ENCODE measurements at places on chromosomes 5 and 9. TPM values are rescaled to one million over a fixed set of nuclear protein-coding genes. Genes with fewer than 3 reads are reported as not detected.

GRCh38 chr9:95009459-95009858 lies 283.0 kb downstream of the AOPEP start:
- DNase-seq, result no peak

- no peak for DNase-seq
These were observed 324.1 kb upstream of the KIF2A start for GRCh38 chr5:61981886-61982285.

GRCh38 chr5:178441486-178442270 lies 148.5 kb downstream of the COL23A1 start:
- no peak for DNase-seq

- DNase-seq, result no peak
These were observed 46.0 kb downstream of the CNOT6 start for GRCh38 chr5:180540050-180540694.

GRCh38 chr9:136533775-136534157 lies 12.1 kb downstream of the NOTCH1 start:
- no peak for DNase-seq

DNA sequence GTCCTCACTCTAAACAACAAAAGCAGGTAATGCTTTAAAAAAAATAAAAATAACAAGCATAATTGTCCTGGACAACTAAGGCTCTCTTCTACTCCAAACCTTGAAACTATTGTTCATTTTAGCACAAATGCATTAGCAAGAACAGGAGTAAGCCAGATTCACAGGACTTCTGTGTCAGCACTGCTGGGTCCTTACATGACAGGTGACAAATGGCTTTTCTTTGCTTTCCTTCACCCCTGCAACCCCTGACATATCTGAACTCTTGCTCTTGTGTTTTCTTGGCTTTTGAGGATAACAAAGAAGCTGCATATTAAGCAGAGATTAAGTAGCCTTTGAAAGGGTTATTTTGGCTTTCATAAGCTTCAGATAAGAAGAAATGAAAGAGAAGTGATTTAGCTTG lies 71.1 kb downstream of the ZNF474 start:
- no peak for DNase-seq

- no peak for DNase-seq
These were observed 36.9 kb downstream of the LMX1B start for GRCh38 chr9:126650404-126651341.

- no peak for DNase-seq
These were observed 216.8 kb upstream of the TBC1D2 start for GRCh38 chr9:98472216-98472615.

- DNase-seq, result no peak
These were observed 114.1 kb downstream of the MUSK start for GRCh38 chr9:110782701-110783100.

GRCh38 chr9:16611983-16612382 lies 258.5 kb downstream of the BNC2 start:
- peak; percentile 85 for DNase-seq

DNA sequence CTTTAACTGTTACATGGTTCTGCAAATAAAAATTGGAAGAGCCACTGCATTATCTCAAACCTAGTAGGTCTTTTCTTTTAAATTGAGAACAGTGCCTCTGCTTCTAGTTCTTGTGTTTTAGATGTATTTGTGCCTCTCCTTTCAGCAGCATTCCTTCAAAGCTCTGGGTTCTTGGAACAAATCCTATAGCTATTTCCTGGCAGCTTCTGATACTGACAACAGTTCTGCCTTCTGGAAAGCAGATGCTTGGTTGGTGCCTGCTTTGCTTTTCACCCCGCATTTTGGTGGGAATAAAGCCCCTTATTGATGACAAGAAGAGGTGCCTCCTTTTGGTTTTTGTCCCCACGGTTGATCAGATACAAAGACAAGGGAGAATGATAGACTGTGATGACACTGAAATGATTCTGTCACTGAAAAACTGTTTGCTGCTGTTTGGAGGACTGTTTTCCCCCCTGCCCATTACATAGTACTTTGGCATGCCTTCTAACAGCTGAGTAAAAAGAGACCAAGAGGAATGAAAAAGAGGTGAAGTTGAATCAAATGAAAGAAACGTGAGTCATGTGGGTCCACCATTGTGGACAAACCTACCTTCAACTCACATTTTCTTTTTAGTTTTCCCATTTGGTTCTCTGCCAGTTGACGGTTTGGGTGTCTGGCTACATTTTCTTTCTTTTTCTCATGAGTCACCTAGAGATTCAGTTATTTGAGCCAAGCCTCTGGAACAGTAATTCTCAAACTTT lies 5.6 kb downstream of the PTCD2 start:
- peak; percentile 84 for DNase-seq

- no peak for DNase-seq
These were observed 55.1 kb downstream of the NIPSNAP3B start for GRCh38 chr9:104819033-104819432.

DNA sequence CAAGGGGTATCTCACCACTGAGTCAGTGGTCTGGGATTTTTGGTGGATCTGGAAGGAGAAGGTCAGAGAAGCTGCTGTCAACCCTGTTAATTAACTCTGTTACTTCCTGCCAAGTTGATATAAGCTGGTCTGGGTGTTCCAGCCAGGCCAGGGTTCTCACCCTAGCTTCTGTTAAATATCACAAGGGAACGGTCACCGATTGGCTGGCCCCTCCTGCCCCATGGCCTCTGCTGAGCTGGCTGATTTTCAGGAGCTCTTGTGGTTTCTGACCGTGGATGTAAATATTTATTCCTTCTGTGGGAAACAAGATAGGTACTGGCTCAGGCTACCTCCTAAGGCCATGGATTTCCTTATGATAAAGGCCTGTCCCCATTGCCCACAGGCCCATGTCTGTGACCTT lies 1.0 kb downstream of the ADAMTS13 start:
- DNase-seq, result no peak

DNA sequence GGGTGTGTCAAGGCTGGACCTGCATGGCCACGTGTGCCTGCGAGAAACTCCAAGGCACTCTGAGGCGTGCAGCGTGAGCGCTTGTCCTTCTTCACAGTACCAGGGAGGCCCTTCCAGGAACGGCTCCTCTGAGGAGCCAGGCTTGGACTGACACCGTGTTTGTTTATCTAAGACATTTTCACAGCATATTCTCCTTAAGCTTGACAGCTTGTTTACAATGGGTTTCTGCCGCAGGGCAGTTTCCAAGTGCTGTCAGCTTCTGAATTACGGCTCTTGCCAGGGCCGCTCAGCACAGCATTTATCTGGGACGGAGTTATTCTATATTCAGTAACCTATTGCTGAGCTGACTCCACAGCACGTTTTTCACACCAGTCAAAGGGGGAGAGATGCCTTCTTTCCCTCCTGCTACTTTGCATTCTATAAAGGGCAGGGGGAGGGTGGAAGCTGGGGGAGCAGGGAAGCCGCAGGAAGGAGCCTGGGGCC lies 98.4 kb downstream of the LMNB1 start:
- DNase-seq, result no peak

GRCh38 chr9:131714821-131715220 lies 25.1 kb downstream of the RAPGEF1 start:
- DNase-seq, result no peak

GRCh38 chr5:172114875-172115422 lies 73.1 kb downstream of the STK10 start:
- DNase-seq, result no peak

GRCh38 chr5:178895615-178896571 lies at the start of gene ZFP2:
Gene ZFP2 (plus strand): TSS chr5:178895913. CDS start chr5:178931314, 35,401 bp downstream.
- peak; percentile 76 for DNase-seq

DNA sequence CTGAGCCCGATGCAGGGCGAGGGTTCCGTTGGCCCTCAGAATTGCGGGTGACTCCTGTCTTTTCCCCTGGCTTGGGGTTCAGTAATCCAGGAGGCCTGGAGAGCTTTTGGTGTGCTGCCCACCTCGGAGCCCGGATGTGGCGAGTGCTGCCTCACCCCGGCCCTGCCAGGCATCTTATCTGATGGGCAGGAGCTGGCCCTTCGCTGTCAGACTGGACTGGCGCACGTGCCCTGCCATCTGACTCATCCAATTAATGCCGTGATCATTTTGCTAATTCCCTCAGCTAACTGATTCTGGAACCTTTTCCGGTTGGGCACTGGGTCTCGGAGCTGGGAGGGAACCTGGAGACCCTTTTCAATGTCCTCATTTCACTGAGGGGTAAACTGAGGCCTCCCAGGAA lies 34.6 kb downstream of the RXRA start:
- peak; percentile 90 for DNase-seq

- no peak for DNase-seq
These were observed 210.3 kb upstream of the TBC1D2 start for GRCh38 chr9:98465799-98466198.

DNA sequence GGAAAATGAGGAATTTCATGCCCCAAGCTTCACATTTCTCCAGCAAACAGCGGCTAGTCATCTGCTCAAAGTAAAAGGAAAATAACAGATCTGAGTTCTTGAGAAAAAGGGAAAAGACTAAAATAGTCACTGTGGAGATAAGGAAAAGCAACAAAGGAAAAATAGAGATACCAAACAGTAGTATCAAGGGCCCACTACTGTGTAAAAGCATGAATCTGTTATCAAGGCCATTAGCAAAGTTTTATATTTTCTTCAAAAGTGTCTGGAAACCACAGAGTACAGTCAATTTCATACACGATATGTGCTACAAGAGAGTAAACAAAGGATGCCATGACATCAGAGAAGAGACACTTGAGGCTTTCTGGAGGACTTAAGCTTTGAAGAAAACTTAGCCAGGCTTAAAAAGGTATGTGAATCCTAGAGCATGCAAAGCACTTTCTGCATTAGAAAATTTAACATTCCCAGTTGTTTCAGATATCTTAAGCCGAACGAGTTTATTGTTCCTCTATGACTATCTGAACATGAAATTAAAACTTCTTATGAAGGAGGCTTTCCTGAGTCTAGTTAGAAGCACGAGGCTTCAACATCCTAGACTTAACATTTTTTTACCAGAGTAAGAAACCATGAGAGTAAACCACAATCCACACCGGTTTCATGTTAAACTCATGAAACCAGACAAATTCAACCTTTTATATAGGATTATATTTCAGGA lies 1.2 kb downstream of the TTC33 start:
- DNase-seq, result peak; percentile 62

- peak; percentile 73 for DNase-seq
These were observed 340.6 kb upstream of the DAB2 start for GRCh38 chr5:39765366-39765765.

The OBP2B gene
- not detected for total RNA-seq

The TSSK1B gene
- total RNA-seq, result not detected

The GGTA1 gene
- total RNA-seq, result not detected

The PCDHGB4 gene
- total RNA-seq, result 7.6 TPM

The CNTRL gene
- 7.3 TPM for total RNA-seq

The FLT4 gene
- 0.76 TPM for total RNA-seq

The C5orf52 gene
- not detected for total RNA-seq
